ENCODE measurements at places on chromosomes 2 and 18. TPM values are rescaled to one million over a fixed set of nuclear protein-coding genes. Genes with fewer than 3 reads are reported as not detected.

DNA sequence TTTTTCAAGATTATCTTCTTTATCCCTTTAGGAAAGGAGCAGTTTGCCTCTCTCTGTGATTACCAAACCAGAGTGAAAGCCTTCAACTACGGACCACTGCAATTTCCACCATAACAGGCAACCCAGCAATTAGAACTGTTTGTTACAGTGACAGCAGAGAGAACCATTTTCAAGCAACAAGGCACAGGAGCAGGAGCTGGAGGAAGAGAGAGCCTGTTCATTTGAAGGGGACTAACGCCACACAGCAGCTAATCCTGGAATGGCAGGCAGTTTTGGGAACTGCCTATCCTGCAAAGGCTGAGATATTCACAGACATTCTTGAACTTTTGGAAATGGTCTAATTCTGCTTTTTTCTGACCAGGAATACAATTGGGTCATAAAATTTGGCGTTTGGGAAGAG, 1541.9 kb upstream of the PIK3C3 start:
- H3K27ac ChIP-seq = no peak overlapping the region
- H3K36me3 ChIP-seq = no peaks in the 10 kb centered on the region
- no peak overlapping the region for H3K4me3 ChIP-seq
- no peak for DNase-seq
- H3K4me1 ChIP-seq = no peaks in the 10 kb centered on the region

- no peak overlapping the region for H3K27ac ChIP-seq
- no peaks in the 10 kb centered on the region for H3K4me1 ChIP-seq
- no peak for DNase-seq
Observed at GRCh38 chr2:19137433-19137832, 221.0 kb downstream of the OSR1 start.

GRCh38 chr2:185291035-185291647, 447.5 kb upstream of the FSIP2 start:
- DNase-seq = no peak
- no peaks in the 10 kb centered on the region for H3K36me3 ChIP-seq
- H3K27me3 ChIP-seq = no peaks in the 10 kb centered on the region
- H3K27ac ChIP-seq = no peak overlapping the region
- no peak overlapping the region for H3K4me3 ChIP-seq
- no peaks in the 10 kb centered on the region for H3K4me1 ChIP-seq

GRCh38 chr2:191907545-191907944, 60.7 kb upstream of the CAVIN2 start:
- H3K4me1 ChIP-seq = no peaks in the 10 kb centered on the region
- H3K27ac ChIP-seq = no peak overlapping the region
- no peaks in the 10 kb centered on the region for H3K27me3 ChIP-seq
- no peaks in the 10 kb centered on the region for H3K36me3 ChIP-seq
- no peak overlapping the region for H3K4me3 ChIP-seq
- no peak for DNase-seq

- H3K27ac ChIP-seq = no peak overlapping the region
- H3K27me3 ChIP-seq = no peaks in the 10 kb centered on the region
- H3K4me3 ChIP-seq = no peak overlapping the region
- H3K4me1 ChIP-seq = peaks cover 8% of the 10 kb centered on the region
- no peaks in the 10 kb centered on the region for H3K36me3 ChIP-seq
Observed at GRCh38 chr2:54942373-54942772, 107.9 kb downstream of the RTN4 start.

DNA sequence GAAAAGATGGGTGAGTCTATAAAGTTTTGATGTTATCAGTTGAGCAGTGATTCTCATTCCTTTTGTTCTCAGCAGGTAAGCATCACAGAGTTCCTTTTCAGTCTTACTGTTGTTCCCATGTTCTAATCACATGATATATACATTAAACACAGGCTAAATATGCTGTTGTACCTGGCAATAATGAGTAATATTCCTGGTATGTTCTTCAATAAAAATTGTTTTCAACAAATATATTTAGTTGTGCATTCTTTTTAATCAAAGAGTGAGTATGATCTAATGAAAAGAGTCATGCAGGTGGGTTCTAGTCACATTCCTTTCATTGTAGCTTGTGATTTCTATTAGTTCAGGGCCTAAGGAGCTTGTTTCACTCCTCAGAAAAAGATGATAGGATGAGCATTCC, 288.3 kb upstream of the NETO1 start:
- no peaks in the 10 kb centered on the region for H3K27me3 ChIP-seq
- no peak overlapping the region for H3K27ac ChIP-seq
- no peaks in the 10 kb centered on the region for H3K36me3 ChIP-seq

DNA sequence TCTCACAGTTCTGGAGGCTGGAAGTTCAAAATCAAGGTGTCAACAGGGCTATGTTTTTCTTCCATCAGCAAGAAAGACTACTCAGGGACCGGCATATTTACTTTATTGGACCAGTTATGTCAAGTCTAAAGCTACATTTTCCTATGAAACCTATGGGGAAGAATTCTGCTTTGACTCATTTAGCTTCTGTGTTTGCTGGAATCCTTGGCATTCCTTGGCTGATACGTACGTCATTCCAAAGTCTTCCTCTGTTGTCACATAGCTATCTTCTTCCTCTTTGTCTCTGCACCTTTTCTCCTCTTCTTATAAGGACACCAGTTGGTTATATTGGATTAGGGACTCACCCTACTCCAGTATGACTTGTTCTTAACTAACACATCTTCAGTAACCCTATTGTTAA, 137.4 kb upstream of the FBXO11 start:
- H3K27ac ChIP-seq = no peak overlapping the region
- H3K4me1 ChIP-seq = no peaks in the 10 kb centered on the region
- no peaks in the 10 kb centered on the region for H3K27me3 ChIP-seq
- no peak for DNase-seq

DNA sequence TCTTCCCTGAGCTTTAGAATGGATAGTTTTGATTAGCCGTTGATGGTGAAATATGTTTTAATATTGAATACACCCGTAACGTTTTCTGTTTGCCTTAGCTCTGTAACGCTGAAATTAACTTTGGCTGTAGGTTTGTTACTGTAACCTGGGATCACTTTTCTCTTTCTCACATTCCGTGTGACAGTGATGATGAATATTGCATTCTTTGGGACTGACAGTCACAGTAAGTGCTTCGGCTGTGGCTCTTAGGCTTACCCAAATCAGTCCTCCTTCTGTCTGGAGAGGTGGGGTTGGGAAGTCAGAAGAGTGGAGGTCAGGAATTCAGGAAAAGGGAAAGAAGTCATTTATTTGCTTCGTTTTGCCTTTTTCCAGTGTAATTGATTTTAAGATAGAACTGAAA, 18.0 kb downstream of the RMC1 start:
- no peaks in the 10 kb centered on the region for H3K4me1 ChIP-seq
- H3K27me3 ChIP-seq = no peaks in the 10 kb centered on the region
- H3K27ac ChIP-seq = no peak overlapping the region
- H3K36me3 ChIP-seq = no peaks in the 10 kb centered on the region

C2orf66 gene
- total RNA-seq = not detected

GAL3ST2 gene
- 0.64 TPM for total RNA-seq

KCNJ3 gene
- not detected for total RNA-seq

- no peaks in the 10 kb centered on the region for H3K27me3 ChIP-seq
- H3K4me3 ChIP-seq = no peak overlapping the region
- no peak overlapping the region for H3K27ac ChIP-seq
- no peaks in the 10 kb centered on the region for H3K36me3 ChIP-seq
- H3K4me1 ChIP-seq = peaks cover 8% of the 10 kb centered on the region
Observed at GRCh38 chr2:202774104-202774503, 97.5 kb downstream of the ICA1L start.

TFPI gene
- 53.3 TPM for total RNA-seq

SLC23A3 gene
- total RNA-seq = 1.7 TPM

DNA sequence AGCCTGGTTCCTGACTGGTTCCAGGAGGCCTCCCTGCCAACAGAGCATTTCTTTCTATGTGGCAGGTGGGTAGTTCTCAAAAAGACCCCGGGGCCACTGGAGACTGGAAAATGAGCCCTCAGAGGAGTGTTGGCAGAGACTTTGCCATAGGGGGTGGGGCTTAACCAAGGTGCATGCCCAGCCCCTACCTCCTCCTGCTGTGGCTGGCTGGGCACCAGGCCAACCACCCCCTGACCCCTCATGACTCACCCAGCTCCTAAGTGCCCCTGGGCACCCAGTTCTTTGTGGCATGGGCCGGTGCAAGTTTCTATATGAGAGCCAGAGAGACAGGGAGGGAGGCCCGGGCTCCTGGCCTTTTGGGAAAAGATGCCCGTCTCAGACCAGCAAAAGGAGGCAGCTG, 98.2 kb upstream of the SMAD2 start:
- H3K27ac ChIP-seq = no peak overlapping the region
- no peaks in the 10 kb centered on the region for H3K36me3 ChIP-seq
- H3K4me3 ChIP-seq = no peak overlapping the region
- DNase-seq = no peak
- no peaks in the 10 kb centered on the region for H3K27me3 ChIP-seq

DNA sequence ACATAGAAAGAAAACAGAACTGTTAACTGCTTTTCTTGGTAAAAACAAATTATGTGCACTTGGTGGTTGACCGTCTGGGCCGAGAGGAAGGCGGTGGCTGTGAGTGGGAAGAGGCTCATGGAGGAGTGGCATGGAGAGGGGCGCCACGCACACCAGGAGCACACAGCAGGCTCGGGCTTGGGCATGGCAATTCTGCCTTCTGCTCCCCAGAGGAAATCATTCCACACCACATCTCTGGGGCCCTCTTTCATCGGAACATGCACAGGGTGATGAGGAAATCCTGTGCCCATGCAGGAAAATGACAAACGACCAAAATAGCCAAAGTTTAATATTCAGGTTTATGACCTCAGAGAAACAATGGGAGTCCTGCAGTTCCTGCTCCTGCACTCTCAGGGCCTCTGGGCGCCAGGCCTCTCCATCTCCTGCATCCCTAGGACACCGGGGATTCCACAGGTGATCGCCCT, 26.4 kb downstream of the WDFY1 start:
- H3K4me1 ChIP-seq = no peaks in the 10 kb centered on the region
- no peak for DNase-seq
- H3K27ac ChIP-seq = no peak overlapping the region
- H3K27me3 ChIP-seq = no peaks in the 10 kb centered on the region
- no peak overlapping the region for H3K4me3 ChIP-seq

GRCh38 chr18:21141668-21142422, 30.2 kb upstream of the ROCK1 start:
- no peak overlapping the region for H3K27ac ChIP-seq
- H3K27me3 ChIP-seq = no peaks in the 10 kb centered on the region
- H3K4me3 ChIP-seq = no peak overlapping the region

DNA sequence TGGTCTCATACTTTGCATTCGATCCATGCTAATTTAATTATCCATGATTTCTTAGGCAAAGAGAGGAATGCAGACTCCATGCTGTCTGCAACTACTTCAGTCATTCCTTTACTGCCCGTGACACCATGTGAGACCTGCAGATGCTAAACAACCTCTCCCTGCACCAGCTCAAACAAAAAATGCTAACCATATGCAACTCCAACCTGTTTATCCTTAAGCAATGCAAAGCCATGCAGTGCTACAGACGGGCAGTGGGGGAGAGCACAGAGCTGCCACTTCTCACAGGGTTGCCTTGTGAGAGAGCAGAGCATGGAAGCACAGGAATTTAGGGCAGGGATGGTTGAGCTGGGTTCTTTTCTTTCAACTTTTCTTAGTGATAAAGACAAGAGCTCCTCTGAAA, 74.9 kb upstream of the KLHL14 start:
- no peaks in the 10 kb centered on the region for H3K4me1 ChIP-seq
- no peaks in the 10 kb centered on the region for H3K27me3 ChIP-seq
- H3K36me3 ChIP-seq = no peaks in the 10 kb centered on the region
- H3K27ac ChIP-seq = no peak overlapping the region
- H3K4me3 ChIP-seq = no peak overlapping the region

DNA sequence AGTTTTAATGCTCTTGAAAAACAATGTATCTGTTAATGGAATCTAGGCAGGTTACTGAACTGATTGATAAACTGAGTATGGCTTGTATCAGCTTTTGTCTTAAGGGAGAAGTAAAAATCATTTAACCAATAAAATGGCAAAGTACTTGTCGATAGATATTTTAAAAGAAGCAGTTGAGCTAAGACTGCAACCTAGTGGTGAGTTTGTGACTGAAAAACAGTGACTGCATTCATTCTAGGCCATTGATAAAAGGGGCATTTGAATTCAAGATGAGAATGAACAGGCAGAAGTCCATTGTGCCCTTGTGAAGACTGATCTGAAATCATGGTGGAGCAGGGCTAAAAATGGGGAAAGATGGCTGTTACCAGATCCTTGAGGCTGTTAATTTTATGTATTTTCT, 59.4 kb upstream of the MSTN start:
- H3K27me3 ChIP-seq = no peaks in the 10 kb centered on the region
- H3K4me3 ChIP-seq = no peak overlapping the region
- DNase-seq = no peak
- no peak overlapping the region for H3K27ac ChIP-seq
- H3K36me3 ChIP-seq = no peaks in the 10 kb centered on the region
- H3K4me1 ChIP-seq = no peaks in the 10 kb centered on the region

TRIM54 gene
- 0.12 TPM for total RNA-seq

DNA sequence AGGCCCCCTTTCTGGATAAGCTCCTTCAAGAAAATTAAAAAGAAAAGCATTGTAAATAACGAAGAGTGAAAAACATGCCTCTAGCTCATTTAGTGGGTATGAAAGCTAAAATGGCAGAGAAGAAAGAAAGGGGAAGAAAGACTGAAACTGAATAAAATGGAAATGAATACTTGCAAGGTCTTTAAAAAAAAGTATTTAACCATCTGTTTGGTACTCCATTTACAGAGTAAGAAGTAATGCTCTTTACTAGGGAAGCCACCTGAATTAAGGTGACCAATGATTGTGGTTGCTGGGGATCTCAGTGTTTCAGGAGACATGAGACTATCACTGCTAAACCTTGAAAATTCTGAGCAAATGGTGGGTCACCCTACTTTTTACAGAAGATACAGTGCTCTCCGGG, 17.7 kb upstream of the ARL5A start:
- H3K27ac ChIP-seq = no peak overlapping the region
- DNase-seq = no peak
- no peaks in the 10 kb centered on the region for H3K36me3 ChIP-seq
- H3K4me3 ChIP-seq = no peak overlapping the region

DARS1 gene
- total RNA-seq = 58.9 TPM

Data from ovary (tissue), 10 donors.